ENCODE measurements at places on chromosomes 13 and 19.

DNA sequence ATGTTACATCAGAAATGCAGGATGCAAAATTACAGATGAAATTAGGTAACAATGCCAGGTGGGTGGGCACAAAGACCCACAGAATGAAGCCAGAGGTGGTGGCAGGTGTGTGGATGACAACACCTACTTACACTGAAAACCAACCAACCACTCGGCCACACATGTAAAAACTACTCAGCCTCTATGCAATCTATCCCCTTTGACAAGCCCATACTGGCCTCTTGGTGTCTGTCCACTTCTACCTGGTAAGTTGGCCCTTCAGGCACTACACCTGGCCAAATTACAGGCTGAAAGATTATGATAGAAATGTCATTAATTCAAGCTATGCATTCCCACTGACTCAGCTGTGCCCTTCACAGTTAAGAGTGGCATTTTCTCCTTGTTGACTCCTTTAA, 50.0 kb downstream of the BRD4 start:
- DNase-seq = no peak

GRCh38 chr19:10478476-10478875, 24.7 kb downstream of the KEAP1 start:
- DNase-seq = no peak

DNA sequence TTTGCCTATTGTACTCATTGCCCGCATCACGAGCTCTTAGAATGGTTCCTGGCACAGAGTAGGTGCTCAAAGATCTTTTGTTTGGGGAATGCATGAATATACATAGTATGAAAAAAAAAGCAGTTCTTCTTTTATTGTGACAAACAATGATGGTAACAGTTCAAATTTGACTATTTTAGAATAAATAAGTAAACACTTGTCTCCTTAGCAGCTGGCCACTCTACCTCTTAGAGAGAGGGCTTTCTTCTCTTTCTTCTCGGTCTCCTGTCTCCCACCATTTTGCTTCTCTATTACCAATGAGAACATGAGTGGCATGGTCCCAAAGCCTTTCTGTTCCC, 639 bp upstream of the SLAIN1 start:
- no peak for DNase-seq

- DNase-seq = no peak
These were observed 904 bp upstream of the GIPC1 start for GRCh38 chr19:14496834-14497227.

Measured in suppressor macrophage treated with lipopolysaccharide for 4 hours (primary cell).